Naive B cell (primary cell): ENCODE measurements at places on chromosomes 11 and 22.
A peak's percentile ranks its signal among the peaks of the same experiment; 100 is the strongest.

GRCh38 chr11:91825777-91826176 is 398.8 kb upstream of the FAT3 start:
- no peak for DNase-seq

GRCh38 chr11:131065435-131066413 is 149.4 kb upstream of the SNX19 start:
- DNase-seq: no peak

DNA sequence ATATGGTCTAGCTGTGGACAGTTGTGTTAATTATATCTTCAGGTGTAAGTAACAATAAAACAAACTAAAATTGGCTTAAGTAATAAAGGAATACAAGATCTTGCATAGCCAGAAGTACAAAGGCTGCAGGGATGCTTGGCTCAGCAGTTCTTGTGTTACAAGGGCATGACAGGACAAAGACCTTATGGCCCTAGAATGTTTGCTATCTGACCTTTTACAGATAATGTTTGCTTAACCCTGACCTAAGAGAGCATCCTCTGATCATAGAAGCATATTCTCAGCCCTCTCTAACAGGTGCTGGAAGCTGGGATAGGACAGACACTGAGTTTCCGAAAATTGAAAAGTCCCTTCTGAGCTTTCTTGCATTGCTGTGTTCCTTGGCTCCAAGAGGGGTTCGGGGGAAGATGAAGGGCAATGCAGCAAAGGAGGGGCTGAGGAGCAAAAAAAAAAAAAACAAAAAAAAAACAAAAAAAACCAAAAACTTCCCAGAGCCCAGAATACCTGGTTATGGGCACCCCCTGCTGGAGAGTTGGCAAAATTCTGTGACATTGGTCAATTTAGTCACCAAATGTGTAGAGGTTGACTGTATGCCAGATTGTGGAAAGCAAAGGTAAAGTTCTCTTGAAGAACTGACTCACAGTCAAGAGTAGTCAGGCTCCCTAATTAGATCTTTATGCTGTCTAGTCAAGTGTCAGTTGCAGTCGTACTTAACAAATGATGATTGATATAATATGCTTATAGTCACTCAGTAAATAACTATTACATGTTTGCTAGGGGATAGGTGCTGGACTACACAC is 10.4 kb upstream of the HIKESHI start:
- peak; percentile 45 for DNase-seq

DNA sequence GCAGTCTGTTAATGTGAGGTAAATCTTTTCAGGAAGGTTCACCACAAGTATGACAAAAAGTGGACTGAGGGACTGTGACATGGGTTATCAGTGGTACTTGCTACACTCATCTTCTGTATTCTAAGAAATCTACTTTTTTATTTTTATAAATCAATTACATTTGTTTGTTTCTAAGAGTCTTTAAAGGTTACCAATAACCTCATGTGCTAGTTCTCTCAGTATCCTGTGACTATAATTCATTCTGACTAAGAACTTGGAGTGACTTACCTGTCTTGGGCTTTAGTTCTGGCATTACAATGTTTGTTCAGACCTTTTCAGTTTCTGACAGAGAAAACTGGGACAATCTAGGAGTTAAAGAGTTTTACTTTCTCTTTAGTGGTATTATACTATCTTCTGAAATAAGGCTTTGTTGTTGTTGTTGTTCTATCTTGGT is 108.4 kb downstream of the PDE3B start:
- DNase-seq: no peak

GRCh38 chr11:62512961-62513360 is 33.6 kb downstream of the AHNAK start:
- DNase-seq: no peak

- DNase-seq: no peak
These were observed 3.9 kb upstream of the MYBPC3 start for GRCh38 chr11:47356129-47356997.

GRCh38 chr11:76577226-76577920 is 93.2 kb downstream of the LRRC32 start:
- no peak for DNase-seq

DNA sequence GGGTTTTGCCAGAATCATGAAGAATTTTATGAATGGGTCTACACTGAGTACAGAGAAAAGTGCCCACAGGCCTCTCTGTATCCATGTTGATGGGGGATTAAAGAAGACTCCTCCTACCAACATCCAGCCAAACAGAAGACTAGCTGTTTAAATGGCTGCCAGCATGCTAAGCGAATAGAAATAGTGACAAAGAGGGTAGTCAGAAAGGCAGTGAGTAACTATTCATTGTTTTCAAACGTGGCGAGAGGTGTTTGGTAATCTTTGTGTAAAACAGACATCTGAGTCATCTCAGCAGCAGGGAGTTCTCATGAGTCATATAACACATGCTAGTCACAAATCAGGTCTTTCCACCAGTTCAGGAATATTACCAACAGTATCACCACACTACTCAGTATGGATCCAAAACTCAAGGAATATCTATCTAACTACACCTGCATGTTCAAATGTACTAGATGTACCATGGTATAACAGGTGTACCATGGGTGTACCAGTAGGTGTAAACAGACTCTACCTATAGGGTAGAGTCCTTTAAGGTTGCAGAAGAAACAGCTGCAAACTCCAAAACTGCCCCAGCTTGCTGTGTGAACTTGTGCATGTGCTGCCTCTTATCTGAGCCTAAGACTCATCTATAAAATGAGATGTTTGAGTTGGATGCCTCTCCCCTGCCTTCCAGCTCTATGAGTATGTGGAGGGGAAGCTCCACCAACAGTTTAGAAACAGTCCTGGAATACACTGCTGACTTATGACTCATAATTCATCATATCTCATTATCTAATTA is 82.0 kb downstream of the SLC1A2 start:
- no peak for DNase-seq

DNA sequence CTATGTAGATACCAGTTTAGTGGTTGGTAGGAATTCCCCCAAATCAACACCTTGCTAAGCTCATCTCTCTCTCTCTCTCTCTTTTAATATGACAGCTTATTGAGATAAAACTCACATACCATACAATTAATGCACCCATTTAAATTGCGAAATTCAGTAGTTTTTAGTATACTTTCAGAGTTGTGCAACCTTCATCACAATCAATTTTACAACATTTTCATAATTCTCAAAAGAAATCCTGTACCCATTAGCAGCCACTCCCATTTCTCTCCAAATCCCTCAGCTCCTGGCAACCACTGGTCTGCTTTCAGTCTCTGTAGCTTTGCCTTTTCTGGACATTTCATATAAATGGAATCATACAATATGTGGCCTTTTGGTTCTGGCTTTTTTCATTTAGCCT is 13.3 kb downstream of the NNMT start:
- DNase-seq: no peak

DNA sequence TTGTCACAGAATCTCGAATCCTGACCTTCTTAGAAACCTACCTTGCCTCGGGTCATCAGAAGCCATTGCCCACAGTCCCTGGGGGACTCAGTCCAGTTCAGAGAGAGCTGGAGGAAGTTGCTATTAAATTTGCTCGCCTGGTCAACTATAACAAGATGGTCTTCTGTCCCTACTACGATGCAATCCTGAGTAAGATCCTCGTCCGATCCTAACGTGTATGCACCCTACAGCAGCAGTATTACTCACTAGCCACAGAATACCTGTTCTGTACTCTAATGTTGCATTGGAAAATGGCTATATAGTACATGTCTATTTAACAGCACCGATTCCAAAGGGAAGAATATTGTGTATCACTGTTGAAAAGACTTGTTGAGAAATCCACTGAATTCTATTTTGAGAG is 33.1 kb downstream of the TCP11L1 start:
- DNase-seq: no peak

DNA sequence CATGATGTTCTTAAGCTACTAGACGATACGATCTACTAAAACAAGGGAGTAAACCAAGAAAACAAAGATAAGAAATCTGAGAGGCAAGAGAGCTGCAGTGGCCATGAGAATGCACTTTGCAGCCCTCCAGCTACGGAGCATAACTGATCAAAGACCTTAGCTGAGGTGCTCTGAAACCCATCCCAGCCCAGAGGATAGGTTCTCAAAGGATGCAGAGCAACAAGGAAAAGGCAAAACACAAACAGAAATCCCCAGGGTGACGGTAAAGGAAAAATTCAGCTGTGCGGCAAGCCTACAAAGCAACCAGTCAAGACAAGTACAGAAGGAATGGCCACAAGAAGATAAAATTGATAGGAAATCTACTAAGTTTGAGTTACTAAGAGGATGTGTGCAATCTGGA is 32.5 kb upstream of the CFAP300 start:
- DNase-seq: no peak

DNA sequence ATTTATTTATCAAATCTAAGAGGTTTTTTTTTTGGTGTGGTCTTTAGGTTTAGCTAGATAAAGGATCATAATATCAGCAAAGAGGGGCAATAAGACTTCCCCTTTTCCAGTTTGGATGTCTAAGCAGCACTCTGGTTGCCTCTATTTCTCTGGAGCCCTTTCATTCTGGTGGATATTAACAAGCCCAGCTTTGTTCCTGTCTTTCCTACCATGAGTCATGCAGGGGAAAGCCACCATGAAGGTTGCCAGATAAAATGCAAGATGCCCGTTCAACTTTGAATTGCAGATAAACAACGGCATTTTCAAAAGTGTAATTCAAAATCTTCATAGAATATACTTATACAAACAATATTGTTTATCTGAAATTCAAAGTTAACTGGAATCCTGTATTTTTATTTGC is 143.6 kb downstream of the ADAMTS15 start:
- DNase-seq: no peak

- DNase-seq: no peak
These were observed 304.6 kb downstream of the OPCML start for GRCh38 chr11:133227632-133228111.

DNA sequence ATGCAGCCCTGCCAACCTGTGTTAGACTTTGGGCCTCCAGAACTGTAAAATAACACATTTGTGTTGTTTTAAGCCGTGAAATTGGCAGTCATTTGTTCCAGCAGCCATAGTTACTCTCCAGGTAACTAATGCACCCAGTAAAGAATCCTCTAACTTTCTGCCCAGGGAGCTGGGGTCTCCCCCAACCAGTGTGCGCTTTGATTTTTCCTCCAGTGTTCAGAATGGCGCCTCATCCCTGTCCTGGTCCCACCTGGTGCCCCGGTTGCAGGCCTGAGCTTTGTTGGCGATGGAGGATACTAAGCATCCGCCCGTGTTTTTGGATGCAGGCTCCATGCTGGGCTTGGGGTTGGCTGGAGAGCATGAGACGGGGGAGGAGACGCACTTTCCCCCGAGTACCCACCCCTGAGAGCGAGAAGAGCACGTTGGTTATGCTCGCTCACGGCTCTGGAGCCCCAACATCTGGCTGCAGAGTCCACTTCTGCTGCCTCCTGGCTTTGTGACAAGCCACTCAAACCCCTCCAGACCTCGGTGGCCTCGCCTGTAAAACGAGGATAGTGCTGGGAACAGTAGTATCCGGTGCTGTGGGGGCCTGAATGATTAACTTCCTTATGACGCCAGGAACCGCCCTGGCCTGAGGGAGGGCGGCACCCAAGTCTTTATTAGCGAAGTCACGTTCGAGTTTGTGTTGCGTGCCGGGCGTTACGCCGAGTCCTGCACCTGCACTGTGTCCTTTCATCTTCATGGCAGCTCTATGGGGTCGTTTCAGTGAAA is 25.8 kb downstream of the MRGPRD start:
- no peak for DNase-seq

GRCh38 chr11:115456019-115456418 is 48.2 kb downstream of the CADM1 start:
- no peak for DNase-seq

- DNase-seq: no peak
These were observed 7.8 kb downstream of the FLRT1 start for GRCh38 chr11:64043545-64043944.

- no peak for DNase-seq
These were observed 50.7 kb downstream of the NAV2 start for GRCh38 chr11:19763330-19763729.

DNA sequence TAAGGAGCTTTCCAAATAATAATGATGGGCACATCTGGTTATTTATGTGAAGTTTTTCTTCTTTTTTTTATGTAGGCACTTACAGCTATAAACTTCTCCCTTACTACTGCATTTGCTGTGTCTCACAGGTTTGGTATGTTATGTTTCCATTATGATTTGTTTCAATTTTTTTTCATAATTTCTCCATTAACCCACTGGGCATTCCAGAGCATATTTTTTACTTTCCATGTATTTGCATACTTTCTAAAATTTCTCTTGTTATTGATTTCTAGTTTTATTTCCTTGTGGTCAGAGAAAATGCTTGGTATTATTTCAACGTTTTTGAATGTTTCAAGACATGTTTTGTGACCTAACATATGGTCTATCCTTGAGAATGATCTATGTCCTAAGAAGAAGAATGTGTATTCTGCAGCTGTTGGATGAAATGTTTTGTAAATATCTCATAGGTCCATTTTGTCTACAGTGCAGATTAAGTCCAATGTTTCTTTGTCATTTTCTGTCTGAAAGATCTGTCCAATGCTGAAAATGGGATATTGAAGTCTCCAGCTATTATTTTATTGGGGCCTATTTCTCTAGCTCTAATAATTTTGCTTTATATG is 362.1 kb downstream of the DDX10 start:
- DNase-seq: no peak

- no peak for DNase-seq
These were observed 11.5 kb upstream of the ZC3H12C start for GRCh38 chr11:110081462-110082376.

DNA sequence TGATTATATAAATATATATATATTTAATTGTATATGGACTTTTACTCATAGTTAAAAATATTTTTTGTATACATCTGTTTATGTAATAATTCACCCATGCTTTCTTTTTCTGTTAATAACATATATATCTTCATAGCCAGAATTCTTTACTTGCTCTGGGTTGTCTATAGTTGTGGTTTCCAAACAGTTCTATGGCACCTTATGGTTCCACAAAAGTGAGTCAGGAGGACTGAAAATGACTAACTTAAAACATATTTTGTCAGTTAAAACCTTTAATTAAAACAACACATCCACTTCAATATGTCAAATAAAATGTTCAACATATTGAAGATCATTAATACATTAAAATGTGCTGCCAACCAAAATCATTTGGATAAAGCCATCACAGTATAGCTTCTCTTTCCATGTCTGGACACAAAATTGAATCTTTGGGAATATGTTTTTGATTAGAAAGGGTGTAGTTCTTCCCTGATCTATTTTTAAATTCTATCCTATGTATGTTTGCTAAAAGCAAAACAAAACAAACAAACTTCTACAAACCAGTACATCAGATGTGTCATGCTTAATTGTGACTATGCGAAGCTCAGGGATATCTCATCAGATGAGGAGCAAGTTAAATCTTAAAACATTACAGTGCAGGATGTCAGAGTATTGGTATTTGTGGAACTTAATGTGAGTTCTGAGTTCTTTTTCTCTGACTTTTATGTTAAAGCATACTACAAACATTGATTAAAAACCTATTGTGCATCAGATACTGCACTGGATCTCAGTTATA is 1488.4 kb upstream of the TENM4 start:
- no peak for DNase-seq

DNA sequence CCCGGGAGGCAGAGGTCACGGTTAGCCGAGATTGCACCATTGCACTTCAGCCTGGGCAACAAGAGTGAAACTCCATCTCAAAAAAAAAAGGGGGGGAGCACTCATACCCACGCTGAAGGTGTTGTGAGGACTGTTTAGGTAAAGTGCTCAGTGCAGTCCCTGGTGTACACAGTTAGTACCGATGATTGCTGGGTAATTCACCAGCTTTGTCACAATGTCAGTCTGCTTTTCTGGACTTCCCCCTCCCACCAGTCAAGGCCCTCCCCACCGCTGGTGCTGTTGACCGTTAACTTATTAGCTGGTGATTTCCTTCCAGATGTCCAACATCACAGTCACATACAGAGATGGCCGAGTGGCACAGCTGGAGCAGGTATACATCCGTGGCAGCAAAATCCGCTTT is 11.9 kb downstream of the SNRPD3 start:
- no peak for DNase-seq

- DNase-seq: no peak
These were observed 3.0 kb upstream of the SLC43A3 start for GRCh38 chr11:57429946-57430345.
